ENCODE measurements at places on chromosomes 13 and 19. TPM values are rescaled to one million over a fixed set of nuclear protein-coding genes. Genes with fewer than 3 reads are reported as not detected.

Gene SIAH3
- not detected for total RNA-seq

Gene ATP4B
- total RNA-seq = not detected

Gene SLC25A41
- 0.40 TPM for total RNA-seq

DNA sequence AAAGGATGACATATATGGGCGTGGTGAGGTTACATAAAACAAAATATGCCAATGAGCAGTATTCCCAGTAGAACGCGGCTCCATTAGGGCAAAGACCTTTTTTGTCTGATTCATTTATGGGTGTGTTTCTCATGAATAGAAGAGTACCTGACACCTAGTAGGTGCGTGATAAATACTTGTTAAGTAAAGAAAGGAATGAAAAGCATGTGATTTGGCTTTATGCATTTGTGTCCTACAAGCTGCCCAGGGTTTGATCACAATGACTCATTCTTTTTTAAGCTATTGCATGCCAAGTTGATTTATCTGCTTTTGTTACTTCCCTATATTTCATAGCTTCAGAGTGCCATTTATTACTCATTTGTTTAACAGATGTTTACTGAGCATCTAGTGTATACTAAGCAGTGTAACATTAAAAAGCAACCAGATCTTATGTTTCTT lies 19.1 kb upstream of the KCTD4 start:
- no peak for DNase-seq

DNA sequence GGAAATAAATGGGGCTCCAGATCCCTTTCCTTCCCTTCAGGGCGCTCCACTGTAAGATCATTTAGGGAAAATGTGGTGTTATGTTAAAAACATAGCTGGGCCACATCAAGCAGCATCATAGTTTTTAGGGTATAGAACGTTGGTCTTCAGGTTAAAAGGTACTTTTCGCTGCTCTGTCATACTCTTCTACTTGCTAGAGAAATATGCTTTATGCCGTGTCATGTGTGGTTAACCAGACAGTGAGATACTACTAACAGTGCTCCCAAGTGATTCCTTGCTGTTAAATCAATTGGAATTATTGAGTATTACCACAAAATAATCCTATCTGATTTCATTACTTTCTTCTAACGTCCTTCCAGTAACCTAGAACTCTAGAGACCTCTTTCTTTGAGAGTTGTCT lies 1.1 kb upstream of the NDFIP2 start:
- DNase-seq = no peak

- DNase-seq = no peak
Measured at GRCh38 chr19:44712864-44713515, 14.0 kb downstream of the CEACAM16 start.

DNA sequence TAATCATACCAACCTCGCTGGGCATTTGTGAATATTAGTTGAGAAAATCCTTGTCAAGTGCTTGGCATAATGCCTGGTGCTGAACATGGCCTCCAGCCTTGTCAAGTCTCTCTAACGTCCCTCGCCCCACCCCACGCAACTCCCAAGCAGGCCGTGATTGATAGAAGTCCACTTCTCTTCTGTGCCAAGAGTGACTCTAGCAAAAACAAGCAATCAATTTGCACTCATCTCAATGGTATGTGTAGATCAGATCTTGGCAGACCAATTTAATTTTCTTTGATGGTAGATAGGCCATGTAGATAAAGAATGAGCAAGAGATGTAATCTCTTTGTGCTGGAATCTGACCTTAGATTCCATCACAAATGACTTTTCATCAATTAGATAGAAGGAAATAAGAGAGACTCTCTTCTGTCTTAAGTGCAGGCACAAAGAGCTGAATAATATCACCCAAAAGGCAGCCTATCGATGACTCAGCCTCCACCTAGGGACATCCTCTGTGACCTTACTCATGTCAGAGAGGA lies 31.0 kb upstream of the KATNAL1 start:
- no peak for DNase-seq

- DNase-seq = no peak
Measured at GRCh38 chr13:78376033-78376432, 227.3 kb downstream of the POU4F1 start.

GRCh38 chr13:40390401-40390916 lies 276.0 kb downstream of the FOXO1 start:
- DNase-seq = no peak

- DNase-seq = no peak
Measured at GRCh38 chr13:32381539-32381938, 46.4 kb downstream of the N4BP2L1 start.

GRCh38 chr13:21541980-21542379 lies 62.0 kb downstream of the MICU2 start:
- DNase-seq = no peak

DNA sequence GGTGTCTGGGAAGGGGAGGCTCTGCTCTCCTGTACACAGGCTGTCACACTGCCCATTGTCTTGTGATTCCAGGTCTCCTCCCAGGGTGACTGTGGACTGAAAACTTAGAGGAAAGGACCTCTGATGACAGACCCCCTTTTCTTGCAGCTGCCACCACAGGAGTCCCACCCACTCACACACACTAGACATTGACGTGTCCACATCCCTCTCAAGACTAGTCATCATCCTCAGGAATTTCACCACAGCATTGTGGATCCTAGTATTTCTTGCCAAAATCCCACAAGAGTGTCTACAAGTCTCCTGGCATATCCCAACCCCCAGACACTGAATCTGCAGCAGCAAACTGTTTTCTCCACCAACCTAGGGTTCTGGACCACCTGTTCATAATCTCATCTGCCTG lies 5.3 kb downstream of the ZNF85 start:
- DNase-seq = no peak

DNA sequence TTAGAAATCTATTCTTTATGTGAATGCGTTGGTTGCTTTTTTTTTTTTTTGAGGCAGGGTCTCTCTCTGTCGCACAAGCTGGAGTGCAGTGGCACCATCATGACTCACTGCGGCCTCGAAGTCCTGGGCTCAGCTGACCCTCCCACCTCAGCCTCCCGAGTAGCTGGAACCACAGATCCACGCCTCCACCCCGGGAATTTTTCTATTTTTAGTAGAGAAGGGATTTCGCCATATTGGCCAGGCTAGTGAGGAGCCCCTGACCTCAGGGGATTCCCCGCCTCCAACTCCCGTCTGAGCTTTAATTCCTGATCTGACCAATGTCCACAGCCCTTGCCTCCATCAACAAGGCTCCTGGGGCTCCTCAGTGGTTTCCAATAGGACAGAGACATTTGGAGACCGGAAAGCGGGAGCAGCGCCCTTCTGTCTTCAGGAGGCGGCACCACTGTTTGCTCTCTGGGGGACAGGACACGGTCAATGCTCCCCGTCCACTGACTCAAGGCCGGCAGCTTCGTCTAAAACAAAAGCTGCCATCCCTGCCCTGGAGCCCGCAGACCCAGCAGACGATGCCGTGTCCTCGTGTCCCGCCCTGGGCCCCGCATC lies 503 bp downstream of the TUBA3C start:
- DNase-seq = no peak

- DNase-seq = no peak
Measured at GRCh38 chr13:76440568-76440967, 445.6 kb downstream of the KCTD12 start.
